Kidney (tissue), 22 donors: ENCODE measurements at places on chromosomes 11 and 22.
A peak's percentile ranks its signal among the peaks of the same experiment; 100 is the strongest.

DNA sequence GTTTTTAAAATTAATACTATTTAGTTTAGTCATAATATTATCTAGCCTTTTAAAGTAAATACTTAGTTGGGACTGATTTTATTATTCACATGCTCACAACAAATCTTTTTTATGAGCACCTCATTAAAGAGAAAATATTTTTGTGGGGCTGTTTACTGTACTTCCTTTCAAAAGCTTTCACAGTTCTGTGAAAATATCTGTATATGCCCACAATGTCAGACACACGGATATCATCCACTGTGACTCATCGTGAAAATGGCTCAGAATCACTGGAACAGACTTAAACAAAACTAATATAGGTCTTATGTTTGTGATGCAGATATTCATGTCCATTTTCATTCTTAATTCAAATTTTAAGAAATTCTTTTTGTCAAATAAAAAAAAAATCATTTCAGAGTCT is 305.2 kb downstream of the RAB38 start:
- no peak for DNase-seq

- DNase-seq: no peak
Observed at GRCh38 chr22:44266796-44267760, 45.7 kb downstream of the SHISAL1 start.

GRCh38 chr22:23467721-23468294 is 112.3 kb downstream of the IGLL1 start:
- no peak for DNase-seq

- no peak for DNase-seq
Observed at GRCh38 chr22:46569848-46570695, 32.7 kb upstream of the CELSR1 start.

GRCh38 chr11:64208796-64209562 is 2.5 kb downstream of the FERMT3 start:
- no peak for DNase-seq

DNA sequence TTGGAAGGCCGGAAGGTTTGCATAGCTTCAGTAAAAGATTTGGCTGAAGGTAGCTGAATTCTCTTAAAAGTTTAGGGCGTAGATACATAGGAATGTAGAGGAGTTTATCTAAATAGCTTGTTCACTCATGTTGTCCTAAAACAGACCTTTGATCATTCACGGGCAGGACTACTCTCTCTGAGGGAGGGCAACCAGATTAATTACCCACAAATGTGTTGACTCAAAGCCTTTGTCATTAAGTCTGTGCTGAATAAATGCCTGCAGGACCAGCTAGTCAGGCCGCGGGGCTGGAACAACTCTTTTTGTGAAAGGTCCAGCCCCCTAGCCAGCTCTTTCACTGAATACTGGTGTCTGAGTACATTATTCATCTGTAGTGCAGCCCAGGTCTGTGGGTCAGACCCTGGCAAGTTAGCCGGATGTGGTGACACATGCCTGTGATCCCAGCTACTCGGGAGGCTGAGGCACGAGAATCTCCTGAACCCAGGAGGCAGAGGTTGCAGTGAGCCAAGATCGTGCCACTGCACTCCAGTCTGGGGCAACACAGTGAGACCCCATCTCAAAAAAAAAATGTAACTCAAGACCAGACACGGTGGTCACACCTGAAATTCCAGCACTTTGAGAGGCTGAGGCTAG is 2.8 kb upstream of the FADD start:
- no peak for DNase-seq

DNA sequence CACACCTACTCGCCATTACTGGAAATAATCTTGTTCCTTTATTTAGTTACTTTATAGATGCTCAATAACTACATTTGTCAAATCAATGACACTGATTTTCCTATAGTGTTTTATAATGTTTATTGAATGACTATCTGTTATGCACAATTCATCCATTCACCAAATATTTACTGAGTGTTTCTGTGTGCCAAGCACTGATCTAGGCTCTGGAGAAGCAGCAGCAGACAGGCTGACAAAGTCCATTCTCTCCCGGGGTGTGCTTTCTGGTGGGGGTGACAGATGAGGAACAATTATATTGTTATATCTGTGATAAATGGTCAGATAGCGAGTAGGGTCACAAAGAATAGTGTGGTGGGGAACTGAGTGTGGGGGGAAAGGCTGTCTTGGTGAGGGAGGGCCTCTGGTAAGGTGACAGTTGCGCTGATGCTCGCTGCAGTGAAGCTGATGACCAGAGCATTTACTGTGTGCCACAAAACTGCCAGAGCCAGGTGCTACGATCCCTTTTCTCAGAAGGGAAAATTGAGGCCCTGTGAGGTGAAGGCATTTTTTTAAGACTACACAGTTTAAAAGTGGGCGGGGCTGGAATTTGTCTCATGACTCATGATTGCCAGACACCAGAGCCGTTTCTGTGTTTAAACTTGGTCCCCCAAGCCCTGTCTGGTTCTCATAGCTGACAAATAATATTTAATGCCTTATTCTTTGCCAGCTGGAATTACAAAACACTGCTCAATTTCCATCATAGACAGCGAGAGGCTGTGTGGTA is 10.2 kb downstream of the PACS1 start:
- DNase-seq: no peak

GRCh38 chr11:64541131-64541530 is 49.9 kb upstream of the SLC22A12 start:
- DNase-seq: no peak

- peak; percentile 50 for DNase-seq
Observed at GRCh38 chr11:63961608-63962412, 12.6 kb upstream of the COX8A start.

- no peak for DNase-seq
Observed at GRCh38 chr11:59185386-59185945, 13.5 kb downstream of the DTX4 start.

GRCh38 chr11:113906038-113906437 is 1.4 kb downstream of the HTR3B start:
- DNase-seq: no peak

- DNase-seq: no peak
Observed at GRCh38 chr11:415640-416041, 842 bp upstream of the SIGIRR start.

DNA sequence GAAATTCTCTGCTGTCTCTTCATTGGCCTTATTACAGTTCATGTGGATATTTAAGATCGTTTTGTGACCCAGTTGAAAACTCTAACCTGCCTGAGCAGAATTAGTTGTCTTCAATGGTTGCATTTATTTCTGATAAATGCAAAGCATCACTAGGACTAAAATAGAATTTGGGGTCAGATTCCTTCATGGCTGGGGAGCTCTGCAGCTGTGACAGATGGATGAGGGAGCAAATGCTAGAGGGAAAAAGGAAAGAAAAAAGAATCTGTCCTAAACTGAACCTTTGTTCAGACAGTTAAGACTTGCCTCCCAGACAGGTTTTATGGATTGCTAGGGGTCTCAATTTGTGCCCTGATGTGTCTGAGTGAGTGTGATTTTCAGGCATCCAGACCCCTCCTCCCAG is 113.0 kb downstream of the SYT9 start:
- DNase-seq: no peak

GRCh38 chr11:71215425-71215965 is 36.9 kb downstream of the SHANK2 start:
- DNase-seq: no peak

- peak; percentile 74 for DNase-seq
Observed at GRCh38 chr11:94417386-94417987, 16.3 kb upstream of the GPR83 start.

GRCh38 chr11:125224391-125225021 is 60.0 kb downstream of the PKNOX2 start:
- peak; percentile 78 for DNase-seq
